ENCODE measurements at places on chromosomes 2 and 18.

DNA sequence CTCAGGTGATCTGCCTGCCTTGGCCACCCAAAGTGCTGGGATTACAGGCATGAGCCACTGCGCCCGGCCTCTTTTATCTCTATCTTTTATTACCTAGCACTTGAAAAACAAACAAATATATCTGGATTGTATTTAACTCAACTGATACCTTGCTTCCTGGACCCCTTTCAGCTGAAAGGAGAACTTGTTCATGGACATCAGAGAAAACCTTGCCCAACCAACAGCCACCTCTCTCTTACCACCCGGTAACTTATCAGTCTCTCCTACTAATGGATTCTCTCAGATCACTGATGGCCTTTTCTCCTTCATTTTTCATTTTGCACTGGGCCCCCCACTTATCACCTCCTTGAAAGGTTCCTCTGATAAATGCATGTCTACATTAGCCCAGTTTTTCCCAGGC is 6.7 kb downstream of the RETSAT start:
- no peak for DNase-seq

- DNase-seq: no peak
Measured at GRCh38 chr2:62266433-62267038, 70.6 kb downstream of the B3GNT2 start.

- DNase-seq: no peak
Measured at GRCh38 chr2:172143817-172144216, 41.1 kb upstream of the DLX2 start.

DNA sequence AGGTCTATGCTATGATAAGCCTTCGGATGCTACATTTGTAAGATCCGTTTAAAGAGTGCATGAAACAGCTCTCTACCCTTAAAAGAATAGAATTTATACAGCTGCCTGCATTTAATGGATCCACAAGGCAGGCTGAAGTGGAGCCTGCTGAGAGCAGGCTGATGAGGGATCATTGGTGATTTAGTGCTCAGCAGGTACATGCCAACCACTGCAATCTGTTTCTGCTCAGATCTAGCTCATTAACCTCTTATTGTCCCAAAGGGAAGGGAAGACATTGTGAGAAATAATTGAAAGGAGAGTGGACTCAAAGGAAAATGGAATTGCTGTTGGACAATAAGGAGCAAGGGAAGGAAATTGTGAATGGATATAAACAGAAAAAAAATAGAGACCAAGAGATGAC is 822.6 kb downstream of the TRIB2 start:
- DNase-seq: no peak

- no peak for DNase-seq
Measured at GRCh38 chr2:95113464-95113863, 8.1 kb downstream of the MRPS5 start.

GRCh38 chr18:42824178-42824577 is 291.3 kb downstream of the RIT2 start:
- no peak for DNase-seq

GRCh38 chr2:143850084-143850483 is 669.8 kb downstream of the ZEB2 start:
- DNase-seq: no peak

DNA sequence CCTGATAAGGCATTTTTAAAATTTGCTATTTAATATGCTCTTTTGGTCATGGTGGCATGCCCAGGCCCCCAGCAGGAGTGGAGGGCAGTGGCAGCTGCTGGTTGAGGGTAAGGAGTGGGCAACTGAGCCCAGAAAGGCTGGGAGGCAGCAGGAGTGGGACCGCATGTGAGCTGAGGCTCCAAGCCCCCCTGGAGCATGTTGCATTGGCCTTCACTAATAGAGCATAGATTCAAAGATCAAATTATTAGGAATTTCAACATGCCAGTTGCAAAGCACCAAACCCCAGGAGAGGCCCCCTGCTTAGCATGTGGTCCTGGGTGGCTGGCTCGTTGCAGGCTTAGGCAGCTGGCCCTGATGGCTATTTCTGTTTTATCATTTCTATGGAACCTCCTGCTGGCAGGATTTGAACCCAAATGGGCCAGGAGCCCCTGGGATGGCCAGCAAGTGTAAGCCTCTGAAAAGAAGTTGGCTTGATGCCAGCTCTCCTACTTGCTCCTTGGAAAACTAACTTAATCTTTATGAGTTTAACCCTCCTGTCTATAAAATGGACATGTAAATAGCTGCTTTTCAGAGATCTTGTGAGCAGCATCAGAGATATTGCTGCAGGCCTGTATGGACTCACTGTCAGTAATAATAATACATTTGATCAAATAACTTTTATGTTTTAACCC is 42.1 kb upstream of the TMEM131 start:
- no peak for DNase-seq

GRCh38 chr2:234092344-234092743 is 41.8 kb downstream of the SPP2 start:
- no peak for DNase-seq

GRCh38 chr2:53130441-53130943 is 637.1 kb upstream of the CHAC2 start:
- no peak for DNase-seq

DNA sequence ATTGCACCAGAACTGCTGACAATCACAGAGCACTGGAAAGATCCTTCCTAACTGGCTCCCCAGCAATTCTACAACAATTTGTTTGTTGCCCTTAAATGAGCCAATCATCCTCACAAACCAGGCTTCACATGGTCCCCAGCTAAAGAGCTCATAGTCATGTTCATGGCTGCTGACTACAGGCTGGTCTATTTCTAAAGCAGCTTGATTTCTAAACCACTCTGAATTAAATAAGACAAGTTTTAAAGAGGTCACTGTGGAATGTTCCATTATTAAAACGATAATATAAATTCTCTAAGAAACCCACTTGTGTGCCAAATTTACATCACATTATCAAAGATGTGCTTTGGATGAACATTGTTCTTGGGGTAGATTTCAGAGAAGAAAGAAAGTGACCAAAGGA is 110.7 kb downstream of the COPS8 start:
- no peak for DNase-seq

DNA sequence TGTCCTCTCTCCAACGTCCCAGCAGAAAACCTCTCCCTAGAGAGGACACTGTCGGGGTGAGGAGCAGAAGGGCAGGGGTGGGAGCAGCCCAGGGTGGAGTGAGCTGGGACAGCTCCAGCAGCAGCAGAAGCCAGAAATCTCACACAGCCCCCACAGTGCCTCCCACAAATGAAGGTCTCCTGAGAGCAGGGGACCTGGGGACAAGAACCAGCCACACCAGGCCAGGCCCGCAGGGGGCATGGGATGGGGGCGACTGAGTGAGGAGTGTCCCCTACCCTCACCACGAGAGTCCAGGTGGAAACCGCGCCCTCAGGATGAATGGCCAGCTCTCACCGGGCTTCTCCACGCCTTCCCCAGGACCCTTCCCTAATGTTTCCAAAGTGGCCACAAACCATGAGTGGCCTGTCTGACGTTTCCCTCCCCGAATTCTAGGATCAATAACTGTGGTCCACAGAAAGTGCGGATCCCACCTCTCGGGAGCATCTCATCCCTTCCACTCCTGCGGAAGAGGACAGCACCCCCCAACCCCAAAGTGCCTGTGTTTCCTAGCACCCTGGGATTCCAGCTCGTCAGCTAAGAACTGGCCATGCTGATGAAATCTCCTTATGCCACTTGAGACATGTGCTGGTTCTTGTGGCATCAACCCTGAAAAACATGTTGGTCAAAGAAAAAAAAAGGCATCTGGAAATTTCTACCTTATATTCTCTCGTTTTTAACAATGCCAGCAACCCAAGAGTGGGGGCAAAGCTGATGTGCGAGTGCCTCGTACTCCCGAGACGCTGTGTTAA is 121.1 kb downstream of the HDAC4 start:
- DNase-seq: no peak

- DNase-seq: no peak
Measured at GRCh38 chr2:72083751-72084583, 63.7 kb downstream of the CYP26B1 start.

DNA sequence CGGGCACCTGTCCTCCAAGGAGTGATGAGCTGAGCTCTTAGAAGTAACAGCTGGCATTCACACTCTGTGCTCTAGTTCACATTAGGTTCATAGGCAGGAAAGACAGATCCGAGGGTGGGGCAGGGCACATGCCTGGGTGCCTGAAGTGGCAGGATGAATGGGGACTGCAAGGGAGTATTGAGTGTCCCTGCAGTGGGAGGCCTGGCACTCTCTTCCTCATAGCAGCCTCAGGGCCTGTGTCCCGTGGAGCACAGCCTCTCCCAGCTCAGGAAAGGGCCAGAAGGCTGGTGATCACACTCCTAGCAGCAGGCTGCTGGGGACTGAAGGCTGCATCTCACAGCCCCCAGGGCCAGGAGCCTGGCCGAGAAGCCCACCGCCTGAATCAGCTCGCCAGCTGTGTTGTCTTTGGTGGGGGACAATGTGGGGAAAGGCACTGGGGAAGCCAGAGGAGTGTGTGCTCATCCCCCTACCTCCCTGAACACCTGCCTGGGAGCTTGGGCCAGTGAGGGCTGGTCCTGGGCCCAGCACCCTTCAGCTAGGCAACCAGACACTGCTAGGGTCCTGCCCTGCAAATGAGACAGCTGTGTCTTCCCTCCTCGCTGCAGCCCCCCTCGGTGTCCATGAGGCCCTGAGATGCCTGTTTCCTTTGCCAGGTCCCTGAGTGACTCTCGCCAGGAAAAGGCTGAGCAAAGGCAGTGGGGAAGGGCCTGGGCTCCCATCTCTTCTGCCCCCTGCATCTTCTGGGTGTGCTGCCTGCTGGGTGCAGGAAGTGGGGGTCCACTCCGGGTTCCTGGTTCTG is 48.2 kb upstream of the HS6ST1 start:
- no peak for DNase-seq

GRCh38 chr2:132038179-132038882 is 123.4 kb downstream of the ANKRD30BL start:
- no peak for DNase-seq

DNA sequence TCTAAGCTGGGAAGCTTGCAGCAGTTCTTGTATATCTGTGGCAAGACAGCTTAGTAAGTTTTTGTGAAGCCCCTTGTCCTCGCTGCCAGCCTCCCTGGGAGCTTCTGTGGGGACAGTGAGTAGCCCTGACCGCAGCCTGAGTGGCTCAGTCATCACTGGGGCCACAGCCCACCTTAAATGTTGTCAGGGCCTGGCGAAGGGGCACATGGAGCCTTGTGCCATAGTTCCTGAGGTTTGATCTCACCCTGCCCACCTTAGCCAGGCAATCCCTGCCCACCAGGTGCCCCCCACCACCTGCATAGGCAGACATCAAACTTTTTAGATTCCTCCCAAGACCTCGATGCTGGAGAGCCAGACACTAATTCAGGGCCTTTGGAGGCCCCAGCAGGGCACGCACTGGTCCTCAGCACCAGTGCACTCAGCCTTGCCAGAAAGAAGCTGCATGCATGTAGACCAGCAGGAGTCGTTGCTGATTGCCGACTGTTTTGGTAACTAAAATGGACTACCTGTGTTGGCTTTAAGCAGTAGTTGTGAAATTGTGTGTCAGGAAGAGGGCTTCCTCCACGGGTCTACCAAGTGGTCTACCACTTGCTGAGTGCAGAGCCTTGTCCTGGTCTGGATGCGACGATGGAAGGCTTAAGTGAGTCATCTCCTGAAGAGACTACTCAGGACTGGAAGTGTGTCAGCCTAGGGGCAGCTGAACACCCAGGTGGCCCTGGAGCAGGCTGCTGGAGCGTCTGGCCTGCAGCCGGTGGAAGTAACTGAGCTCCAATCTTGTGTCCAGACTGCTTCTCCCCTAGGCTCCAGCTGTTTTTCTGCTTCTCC is 233.1 kb downstream of the SEPTIN10 start:
- no peak for DNase-seq

- DNase-seq: no peak
Measured at GRCh38 chr2:226489775-226490541, 309.7 kb downstream of the IRS1 start.

GRCh38 chr2:170147576-170147975 is 30.4 kb upstream of the MYO3B start:
- no peak for DNase-seq

DNA sequence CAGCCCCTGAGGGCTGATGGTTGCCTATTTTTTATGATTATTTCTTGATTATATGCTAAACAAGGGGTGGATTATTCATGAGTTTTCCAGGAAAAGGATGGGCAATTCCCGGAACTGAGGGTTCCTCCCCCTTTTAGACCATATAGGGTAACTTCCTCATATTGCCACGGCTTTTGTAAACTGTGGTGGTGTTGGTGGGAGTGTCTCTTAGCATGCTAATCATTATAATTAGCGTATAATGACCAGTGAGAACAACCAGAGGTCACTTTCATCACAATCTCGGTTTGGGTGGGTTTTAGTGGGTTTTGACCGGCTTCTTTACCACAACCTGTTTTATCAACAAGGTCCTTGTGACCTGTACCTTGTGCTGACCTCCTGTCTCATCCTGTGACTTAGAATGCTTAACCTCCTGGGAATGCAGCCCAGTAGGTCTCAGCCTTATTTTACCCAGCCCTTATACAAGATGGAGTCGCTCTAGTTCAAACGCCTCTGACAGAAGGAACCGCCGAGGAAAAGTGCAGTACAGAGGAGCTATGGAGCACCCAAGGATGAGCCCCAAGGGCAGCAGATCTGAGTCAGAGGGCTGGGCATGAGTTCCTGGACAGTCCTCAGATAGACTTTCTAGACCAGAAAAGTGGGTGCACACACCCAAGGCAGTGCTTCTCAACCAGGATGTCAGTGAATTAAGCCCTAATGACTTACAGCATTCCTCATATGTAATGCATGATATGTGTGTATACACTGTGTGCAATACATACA is 37.1 kb upstream of the ASAP2 start:
- peak; percentile 24 for DNase-seq

DNA sequence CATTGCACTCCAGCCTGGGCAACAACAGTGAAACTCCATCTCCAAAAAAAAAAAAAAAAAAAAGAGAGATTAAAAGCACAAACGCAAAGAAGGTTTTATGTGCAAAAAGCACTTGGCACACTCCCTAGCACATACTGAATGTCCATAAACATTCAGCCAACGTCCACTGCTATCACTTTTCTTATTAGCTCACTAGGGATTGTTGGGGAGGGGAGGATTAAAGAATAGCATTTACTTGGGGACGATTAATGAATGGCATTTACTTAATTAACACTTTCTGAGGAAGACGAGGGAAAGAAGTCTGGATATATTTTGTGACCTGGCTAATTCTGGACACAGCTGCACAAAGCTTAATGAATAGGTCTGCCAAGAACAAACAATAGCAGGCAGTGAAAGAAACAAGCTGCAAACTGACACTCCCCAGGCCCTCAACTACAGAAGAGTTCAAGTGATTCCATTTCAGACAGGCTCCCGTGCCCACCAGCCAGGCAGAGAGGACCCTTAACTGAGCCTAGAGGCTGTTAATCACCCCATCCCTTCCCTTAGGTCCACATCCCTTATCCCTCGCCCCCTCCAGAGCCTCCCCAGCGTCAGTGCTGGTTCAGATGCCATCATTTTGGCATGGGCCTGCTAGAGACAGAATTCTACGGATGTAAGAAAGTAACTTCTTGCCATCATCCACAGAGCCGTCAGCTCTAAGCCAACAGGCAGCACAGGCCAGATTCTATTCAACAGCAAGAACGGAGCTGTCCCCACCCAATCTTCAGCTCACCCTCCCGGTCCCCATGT is 7.4 kb downstream of the CYB5A start:
- DNase-seq: no peak

- DNase-seq: no peak
Measured at GRCh38 chr2:237542001-237542704, 24.2 kb upstream of the PRLH start.

GRCh38 chr18:12571630-12572029 is 86.3 kb downstream of the SPIRE1 start:
- DNase-seq: no peak

GRCh38 chr2:172442072-172442895 is 14.9 kb downstream of the ITGA6 start:
- DNase-seq: peak; percentile 25

GRCh38 chr2:137897082-137897481 is 67.2 kb upstream of the HNMT start:
- DNase-seq: no peak

GRCh38 chr2:170524828-170525565 is 190.1 kb upstream of the SP5 start:
- DNase-seq: no peak
